Stimulated activated CD8-positive, alpha-beta memory T cell treated with anti-CD3 and anti-CD28 coated beads, Interleukin-4, amount 100 ng/mL, for 48 hours (primary cell): ENCODE measurements at places on chromosomes 1 and 21.

DNA sequence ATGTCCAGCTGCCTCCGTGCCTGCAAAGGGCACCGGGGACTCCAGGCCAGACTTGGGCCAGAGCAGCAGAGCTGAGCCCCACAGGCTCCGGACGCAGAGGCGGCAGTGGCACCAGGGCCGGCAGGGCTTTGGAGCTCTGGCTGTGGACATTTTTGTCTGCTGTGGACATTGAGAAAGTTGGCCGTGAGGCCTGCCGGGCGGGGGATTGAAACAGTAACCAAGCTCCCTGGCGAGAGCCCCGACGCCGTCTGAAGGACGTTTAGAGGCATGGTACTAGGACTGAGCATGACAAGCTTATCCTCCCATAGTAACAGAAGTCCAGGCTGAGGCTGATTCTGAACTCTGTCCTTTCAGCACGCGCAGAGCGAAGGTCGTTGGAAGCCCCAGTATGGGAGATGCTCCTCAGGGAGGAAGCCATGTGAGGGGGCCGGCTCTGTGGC is 323.8 kb downstream of the AMY1C start:
- no peak for DNase-seq

- no peak for DNase-seq
Observed at GRCh38 chr1:53046930-53047329, 15.1 kb upstream of the PODN start.

- DNase-seq, result no peak
Observed at GRCh38 chr1:24639881-24640280, 3.2 kb upstream of the SRRM1 start.

DNA sequence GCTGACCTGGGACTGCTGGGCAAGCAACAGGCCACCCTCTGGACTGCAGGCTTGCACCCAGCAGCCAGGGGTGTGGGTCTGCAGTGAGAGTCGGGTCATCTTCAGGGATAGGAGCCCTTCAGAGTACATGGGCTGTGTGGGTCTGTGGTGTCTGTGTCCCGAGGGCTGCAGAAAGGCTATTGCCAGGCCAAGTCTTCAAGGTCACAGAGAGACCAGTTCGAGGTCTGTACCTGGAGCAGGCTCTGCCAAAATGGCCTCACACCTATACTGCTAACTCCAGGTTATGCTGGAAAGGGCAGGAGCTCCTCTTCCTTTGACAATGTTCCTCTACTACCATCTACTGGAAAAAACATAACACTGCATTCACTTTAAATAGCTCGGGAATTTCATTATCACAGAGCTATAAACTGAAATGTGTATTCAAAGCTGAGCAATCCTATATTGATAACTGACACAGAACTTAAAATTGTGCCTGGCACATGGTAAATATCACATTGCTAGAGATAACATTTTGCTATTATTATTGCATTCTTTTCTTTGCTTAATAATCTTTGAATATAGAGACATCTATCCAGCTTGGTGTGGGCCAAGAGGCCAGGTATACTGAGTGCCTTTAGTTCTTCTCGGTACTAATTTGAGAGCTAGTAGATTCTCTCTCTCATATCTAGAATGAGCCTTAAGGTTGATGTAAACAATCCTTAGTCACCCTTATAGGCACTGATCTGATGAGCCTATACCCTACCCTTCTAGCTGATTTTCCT is 6.9 kb upstream of the DNAH14 start:
- no peak for DNase-seq

GRCh38 chr1:27057389-27057788 is 44.7 kb upstream of the TENT5B start:
- DNase-seq, result no peak

GRCh38 chr21:27145134-27145798 is 178.4 kb upstream of the ADAMTS5 start:
- DNase-seq, result no peak

DNA sequence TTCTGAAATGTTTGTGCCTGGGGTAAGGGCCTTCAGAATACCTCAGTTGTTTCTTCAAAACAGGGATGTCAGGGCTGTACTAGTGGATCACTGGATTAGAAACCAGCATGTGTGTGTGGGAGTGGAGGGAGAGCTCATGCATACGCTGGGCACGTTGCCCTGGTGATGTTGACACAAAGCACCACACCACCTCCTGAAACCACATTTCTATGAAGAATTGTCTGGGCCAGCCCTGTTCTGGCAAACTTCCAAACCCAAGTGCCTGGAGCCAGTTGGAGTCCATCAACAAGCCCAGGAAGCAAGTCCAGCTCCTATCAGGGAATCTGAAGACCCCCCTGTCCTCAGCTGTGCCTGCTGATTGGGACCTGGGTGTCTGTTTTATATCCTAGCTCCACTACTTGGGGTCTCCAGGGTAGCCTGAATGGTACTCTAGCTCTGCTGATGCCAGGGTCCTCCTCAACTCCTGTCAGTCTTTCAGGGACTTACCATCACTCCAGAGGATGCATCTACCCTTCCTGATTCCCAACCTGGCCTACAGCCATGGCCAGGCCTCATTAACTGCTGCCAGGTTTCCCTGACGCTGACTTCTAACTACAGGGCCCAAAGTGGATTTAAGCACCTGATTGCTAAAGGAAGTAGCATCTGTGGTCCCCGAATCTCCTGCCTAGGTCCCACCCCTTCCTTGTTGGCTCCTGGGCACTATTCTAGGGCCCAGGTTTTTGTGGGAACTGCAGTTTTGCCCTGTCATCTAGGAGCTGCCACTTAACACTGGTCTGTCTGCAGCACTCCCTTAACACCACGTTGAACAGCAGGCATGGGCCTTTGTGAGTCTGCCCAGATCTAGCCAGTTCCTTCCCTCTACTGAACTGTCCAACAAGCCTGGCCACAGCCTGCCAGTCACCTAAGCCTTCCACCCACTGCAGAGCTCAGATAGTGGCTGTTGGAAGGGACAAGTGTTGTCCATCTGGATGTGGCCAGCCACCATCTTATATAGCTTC is 45.5 kb downstream of the LPAR3 start:
- DNase-seq, result no peak
